GM12878 (cell line): ENCODE measurements at places on chromosomes 16 and 17. TPM values are rescaled to one million over a fixed set of nuclear protein-coding genes. Genes with fewer than 3 reads are reported as not detected.

The ZNHIT3 gene
- total RNA-seq: 31.8 and 34.1 TPM in 2 replicates

GRCh38 chr17:44961921-44962350 lies 6.2 kb downstream of the C1QL1 start:
- H3K4me1 ChIP-seq: no peaks in the 10 kb centered on the region
- no peak overlapping the region for H3K4me3 ChIP-seq
- peaks cover 13% of the 10 kb centered on the region for H3K27me3 ChIP-seq
- DNase-seq: no peak

The FGF11 gene
- 3.0 TPM in 2 replicates for total RNA-seq

DNA sequence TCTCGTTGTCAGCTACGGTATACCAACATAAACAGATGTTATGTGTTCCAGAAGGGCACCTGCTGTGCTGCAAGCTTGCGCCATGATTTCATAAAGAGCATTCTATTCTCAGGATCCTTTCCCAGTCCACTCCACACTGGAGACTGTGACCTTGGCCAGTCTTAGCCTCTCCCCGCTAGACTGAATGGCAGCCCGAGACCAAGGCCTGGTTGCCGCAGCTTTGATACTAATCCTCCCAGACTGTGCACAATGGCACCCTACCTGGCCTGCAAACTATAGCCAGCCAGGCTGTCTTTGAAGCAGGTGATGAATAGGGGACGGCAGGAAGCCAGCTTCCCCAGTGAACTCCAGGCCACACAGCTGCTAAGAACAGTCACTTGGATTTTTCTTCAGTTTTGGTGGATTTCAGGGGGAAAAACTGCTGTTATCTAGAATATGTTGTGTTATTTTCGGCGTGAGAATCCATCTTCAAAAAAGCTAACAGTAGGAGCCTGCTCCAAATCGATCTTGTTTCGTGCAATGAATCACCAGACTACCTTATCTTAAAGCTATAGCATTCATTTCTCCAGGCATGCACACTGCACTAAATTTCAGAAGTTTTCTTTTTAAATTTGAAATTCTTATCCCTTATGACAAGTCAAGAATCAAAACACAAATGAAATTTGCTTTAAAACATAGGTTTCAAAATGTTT lies 289.0 kb downstream of the CEP112 start:
- no peak for DNase-seq
- no peaks in the 10 kb centered on the region for H3K27me3 ChIP-seq
- H3K4me3 ChIP-seq: no peak overlapping the region

The CARHSP1 gene
- total RNA-seq: 61.3 and 68.6 TPM in 2 replicates

- no peak for DNase-seq
- no peaks in the 10 kb centered on the region for H3K36me3 ChIP-seq
- H3K27me3 ChIP-seq: no peaks in the 10 kb centered on the region
Measured at GRCh38 chr17:45812102-45812501, 28.0 kb downstream of the CRHR1 start.

The CHMP6 gene
- total RNA-seq: 26.8 and 29.8 TPM in 2 replicates

The SLFN14 gene
- total RNA-seq: not detected in 2 replicates

The TSPOAP1 gene
- total RNA-seq: 6.5 and 8.8 TPM in 2 replicates

- peaks cover 14% of the 10 kb centered on the region for H3K4me1 ChIP-seq
- peaks cover 5% of the 10 kb centered on the region for H3K36me3 ChIP-seq
- peak overlapping the region; percentile 91 for H3K4me3 ChIP-seq
- H3K27me3 ChIP-seq: peaks cover 8% of the 10 kb centered on the region
Measured at GRCh38 chr17:36949461-36949927, 740 bp downstream of the AATF start.

DNA sequence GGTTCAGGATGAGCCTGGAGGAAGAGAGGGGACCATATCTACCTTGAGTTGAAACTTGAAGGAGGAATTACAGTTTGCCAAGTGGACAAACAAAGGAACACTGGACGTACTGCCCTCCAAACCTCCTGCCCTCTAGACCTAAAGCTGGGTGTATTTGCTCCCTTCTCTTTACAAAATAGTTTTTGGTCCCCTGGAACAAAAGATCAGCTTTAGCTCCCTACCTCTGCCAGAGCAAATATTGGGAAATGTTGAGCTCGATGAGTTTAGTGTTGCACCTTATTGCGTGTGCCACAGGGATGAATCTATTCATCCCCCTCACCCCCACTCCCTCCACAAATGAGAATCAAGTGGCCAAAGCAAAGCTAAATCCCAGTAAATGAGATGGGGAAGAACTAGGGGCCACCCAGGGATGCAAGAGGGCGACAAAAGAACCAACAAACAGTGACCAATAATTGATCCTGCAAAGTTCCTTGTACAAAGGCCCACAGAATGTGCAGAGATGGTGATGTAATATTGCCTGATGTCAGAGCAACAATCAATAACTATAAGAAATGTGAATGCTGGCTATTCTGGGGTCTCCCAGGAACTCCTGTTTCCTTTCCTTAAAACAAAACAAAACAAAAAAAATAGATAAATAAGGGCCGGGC lies 17.2 kb upstream of the TAT start:
- H3K27me3 ChIP-seq: no peaks in the 10 kb centered on the region
- H3K4me3 ChIP-seq: no peak overlapping the region
- DNase-seq: no peak
- no peaks in the 10 kb centered on the region for H3K36me3 ChIP-seq
- H3K27ac ChIP-seq: no peak overlapping the region

- no peak for DNase-seq
- H3K4me3 ChIP-seq: no peak overlapping the region
- peaks cover 9% of the 10 kb centered on the region; the same call in 1 of the 2 replicates for H3K4me1 ChIP-seq
- peak overlapping the region; percentile 20 for H3K27ac ChIP-seq
- no peaks in the 10 kb centered on the region for H3K27me3 ChIP-seq
Measured at GRCh38 chr16:71727551-71728324, 3.2 kb upstream of the PHLPP2 start.

DNA sequence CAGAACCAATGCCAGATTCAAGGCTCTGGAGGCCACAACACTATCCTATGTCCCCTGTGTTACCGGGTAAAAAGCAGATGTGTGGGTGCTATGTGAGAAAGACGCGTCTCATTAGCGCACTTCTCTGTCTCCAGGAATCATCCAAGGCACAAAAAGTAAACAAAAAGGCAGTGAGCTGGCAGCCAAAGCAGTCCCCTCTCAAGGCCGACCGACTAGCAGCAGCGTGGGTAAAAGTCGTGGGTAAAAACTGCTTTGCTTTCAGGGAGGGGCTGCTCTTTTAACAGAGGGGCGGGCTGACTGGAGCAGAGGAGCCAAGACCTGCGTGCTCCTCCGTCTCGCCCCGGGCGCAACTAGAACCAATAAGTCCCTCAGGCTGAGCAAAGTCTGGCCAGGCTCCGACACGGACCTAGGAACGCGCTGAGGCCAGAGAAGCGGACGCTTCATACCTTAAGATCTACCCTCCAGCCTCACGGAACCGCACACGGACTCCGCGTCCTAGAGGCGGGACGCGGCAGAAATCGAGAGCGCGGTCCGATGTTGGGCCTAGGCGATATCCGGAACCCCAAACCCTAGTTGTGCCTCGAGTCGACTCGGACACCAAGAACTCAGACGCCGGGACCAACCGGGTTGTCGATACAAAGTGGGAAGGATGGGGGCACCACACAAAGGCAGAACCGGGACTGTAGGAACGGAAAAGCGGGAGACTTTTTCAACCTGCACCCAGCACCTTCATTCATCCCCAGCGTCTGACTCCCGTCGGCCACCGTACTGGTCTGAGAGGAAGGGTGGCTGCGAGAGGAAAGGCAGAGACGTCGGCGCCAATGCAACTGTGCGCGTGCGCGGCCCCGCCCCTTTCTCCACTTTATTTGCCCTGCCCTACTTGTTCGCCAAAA lies at the start of gene INTS2:
TSS of gene INTS2 (minus strand) at position 775 of the 893 bp plus-strand sequence. CDS start 1,338 bp downstream, outside the sequence.
- H3K4me3 ChIP-seq: peak within 1 kb of the TSS; percentile 88
- H3K4me1 ChIP-seq: peaks cover 5% of the 10 kb centered on the region; the same call in 1 of the 2 replicates
- H3K36me3 ChIP-seq: peaks cover 6% of the 10 kb centered on the region; the same call in 1 of the 2 replicates
- H3K27ac ChIP-seq: peak within 1 kb of the TSS; percentile 63
- DNase-seq: peak; percentile 83

DNA sequence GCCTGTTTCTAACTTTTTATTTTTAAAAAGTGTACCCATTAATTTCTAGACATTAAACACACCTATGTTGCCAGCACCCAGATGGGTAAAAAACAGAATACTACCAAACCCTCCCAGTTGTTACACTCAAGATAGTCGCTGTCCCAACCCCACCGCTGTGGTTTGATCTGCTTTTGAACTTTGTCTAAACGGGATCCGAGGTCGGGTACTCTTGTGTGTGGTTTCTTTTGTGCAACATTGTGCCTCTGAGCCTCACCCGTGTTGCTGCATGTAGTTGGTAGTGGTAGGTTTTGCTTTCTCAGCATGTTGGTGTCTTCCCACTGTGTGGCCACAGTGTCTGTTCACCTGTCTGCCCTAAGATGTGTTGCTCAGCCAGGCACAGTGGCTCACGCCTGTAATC lies 4.3 kb downstream of the KLHL36 start:
- H3K4me3 ChIP-seq: no peak overlapping the region
- peaks cover 17% of the 10 kb centered on the region for H3K36me3 ChIP-seq
- H3K4me1 ChIP-seq: peaks cover 11% of the 10 kb centered on the region
- H3K27me3 ChIP-seq: no peaks in the 10 kb centered on the region
- no peak overlapping the region for H3K27ac ChIP-seq

- no peak for DNase-seq
- H3K27ac ChIP-seq: no peak overlapping the region
- H3K36me3 ChIP-seq: no peaks in the 10 kb centered on the region
- H3K27me3 ChIP-seq: no peaks in the 10 kb centered on the region
Measured at GRCh38 chr16:49734331-49734730, 121.6 kb downstream of the ZNF423 start.

The PGAP3 gene
- total RNA-seq: 10.0 and 10.5 TPM in 2 replicates

The ABCC6 gene
- total RNA-seq: 0.05 TPM in 1 of 2 replicates, not detected in the other

The MMP25 gene
- total RNA-seq: 0.31 and 0.35 TPM in 2 replicates

The KIF2B gene
- total RNA-seq: not detected in 2 replicates

The APOBR gene
- 2.4 and 2.5 TPM in 2 replicates for total RNA-seq

The RUNDC3A gene
- not detected in 2 replicates for total RNA-seq

DNA sequence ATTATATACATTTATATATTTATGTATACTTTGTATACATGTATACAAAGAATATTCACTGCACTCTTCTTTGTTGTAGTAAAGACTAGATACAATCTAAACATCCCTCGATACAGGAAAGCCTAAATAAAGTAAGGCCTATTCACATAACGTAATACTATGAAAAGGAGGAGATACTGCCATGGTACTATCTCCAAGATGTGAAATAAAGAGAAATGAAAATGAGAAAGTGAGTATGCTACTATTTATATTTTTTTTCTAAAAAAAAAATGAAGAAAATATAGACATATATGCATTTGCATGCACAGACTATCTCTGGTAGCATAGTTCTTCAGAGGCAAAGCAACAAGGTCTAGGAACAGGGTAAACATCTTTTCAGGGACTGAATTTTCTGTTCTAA lies 19.4 kb downstream of the CFDP1 start:
- no peaks in the 10 kb centered on the region for H3K4me1 ChIP-seq
- peaks cover 7% of the 10 kb centered on the region; the same call in 1 of the 2 replicates for H3K36me3 ChIP-seq
- H3K27ac ChIP-seq: no peak overlapping the region
- no peaks in the 10 kb centered on the region for H3K27me3 ChIP-seq

DNA sequence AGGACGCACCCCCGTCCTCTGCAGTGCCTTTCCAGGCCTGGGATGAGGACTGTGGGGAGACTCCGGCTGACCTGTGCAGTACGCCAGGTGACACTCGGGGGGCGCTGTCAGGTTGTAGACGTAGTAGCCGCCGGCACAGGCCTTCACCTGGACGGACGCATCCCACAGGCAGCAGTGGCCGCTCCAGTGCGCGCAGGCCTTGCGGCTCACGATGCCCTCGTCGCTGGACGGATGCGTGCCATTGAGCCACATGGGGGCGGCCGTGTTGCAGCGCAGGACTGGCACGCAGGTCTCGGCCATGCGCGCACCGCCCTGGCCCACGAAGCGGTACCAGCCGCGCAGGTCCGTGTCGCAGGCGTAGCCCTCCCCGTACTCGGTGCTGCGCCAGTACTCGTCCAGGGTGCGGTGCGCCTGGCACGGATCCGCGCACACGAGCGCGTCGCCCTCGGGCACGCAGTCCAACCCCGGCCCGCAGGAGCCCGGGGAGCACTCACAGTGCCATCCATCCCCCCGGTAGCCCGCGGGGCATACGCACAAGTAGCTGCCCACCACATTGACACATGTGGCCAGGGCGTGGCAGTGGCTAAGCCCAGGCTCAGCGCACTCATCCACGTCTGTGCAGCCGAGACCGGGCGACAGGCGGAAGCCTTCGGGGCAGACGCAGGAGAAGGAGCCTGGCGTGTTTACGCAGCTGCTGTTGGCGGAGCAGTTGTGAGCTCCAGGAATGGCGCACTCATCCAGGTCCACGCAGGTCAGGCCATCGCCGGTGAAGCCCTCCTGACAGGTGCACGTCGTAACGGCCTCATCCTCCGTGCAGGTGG lies 3.9 kb downstream of the UMOD start:
- H3K4me3 ChIP-seq: no peak overlapping the region
- no peak for DNase-seq
- no peaks in the 10 kb centered on the region for H3K4me1 ChIP-seq
- H3K36me3 ChIP-seq: no peaks in the 10 kb centered on the region

The CCL5 gene
- total RNA-seq: 60.2 and 71.7 TPM in 2 replicates

DNA sequence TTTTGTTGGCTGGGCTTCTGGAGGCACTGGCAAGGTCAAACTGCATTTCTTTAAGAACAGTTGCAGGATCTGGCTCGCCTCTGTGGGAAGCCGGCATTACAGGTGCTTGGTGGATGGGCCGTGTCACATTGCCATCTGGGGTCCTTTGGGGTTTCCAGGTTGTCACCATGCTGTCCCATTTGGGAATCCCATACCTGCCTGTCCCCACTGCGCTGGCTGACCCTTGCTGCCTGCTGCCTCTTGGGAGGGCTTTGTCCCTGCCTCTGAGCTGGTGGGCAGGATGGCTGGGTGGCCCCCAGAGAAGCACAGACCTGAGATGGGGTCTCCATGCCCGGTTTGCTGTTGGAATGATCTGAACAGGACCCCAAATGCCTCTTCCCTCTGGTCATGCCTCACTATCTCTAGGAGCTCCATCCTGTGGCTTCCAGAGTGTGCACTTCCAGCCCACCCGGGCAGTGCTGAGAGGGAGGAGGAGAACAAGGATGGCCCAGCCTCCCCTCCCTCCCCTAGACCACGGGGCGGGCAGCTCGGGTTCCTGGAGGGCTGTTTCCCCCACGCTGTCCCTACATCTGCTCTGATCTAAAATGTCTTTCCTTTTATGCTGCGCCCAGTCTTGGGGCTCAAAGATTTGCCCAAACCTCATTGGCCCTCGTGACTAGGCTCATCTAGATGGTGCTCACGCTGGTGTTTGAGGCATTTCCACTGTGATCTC lies 28.0 kb downstream of the OR1D5 start:
- no peak overlapping the region for H3K27ac ChIP-seq
- no peaks in the 10 kb centered on the region; the same call in 1 of the 2 replicates for H3K27me3 ChIP-seq
- H3K36me3 ChIP-seq: no peaks in the 10 kb centered on the region
- DNase-seq: no peak
- no peaks in the 10 kb centered on the region for H3K4me1 ChIP-seq

The POLR2A gene
- 111 and 121 TPM in 2 replicates for total RNA-seq

The SGCA gene
- total RNA-seq: 0.51 and 0.56 TPM in 2 replicates

The KRTAP9-8 gene
- not detected in 2 replicates for total RNA-seq

The CHST4 gene
- 0.82 and 1.1 TPM in 2 replicates for total RNA-seq

- no peaks in the 10 kb centered on the region for H3K27me3 ChIP-seq
- H3K4me1 ChIP-seq: no peaks in the 10 kb centered on the region
- H3K4me3 ChIP-seq: no peak overlapping the region
- DNase-seq: peak; percentile 7
Measured at GRCh38 chr16:19907161-19907992, 22.7 kb upstream of the GPRC5B start.
